SW480 (cell line): ENCODE measurements at places on chromosomes 12 and 14.
A peak's percentile ranks its signal among the peaks of the same experiment; 100 is the strongest.

DNA sequence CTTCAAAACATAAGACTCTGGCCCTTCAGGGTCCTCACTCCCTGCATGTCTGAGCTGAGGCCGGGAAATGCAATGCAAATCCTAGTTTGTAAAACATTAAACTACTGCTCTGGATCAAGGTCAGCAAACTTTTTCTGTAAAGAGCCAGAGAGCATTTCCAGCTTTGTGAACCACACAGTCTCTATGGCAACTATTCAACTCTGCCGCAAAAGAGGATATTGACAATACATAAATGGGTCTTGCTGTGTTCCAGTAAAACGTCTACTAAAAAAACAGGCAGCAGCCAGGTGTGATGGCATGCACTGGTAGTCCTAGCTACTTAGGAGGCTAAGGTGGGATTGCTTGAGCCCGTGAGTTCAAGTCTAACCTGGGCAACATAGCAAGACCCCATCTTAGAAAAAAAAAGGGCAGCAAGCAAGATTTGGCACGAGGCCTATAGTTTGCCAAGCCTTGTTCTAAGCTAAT, 22.3 kb downstream of the DDX24 start:
- no peak for DNase-seq

- no peak for DNase-seq
These were observed 6.5 kb upstream of the TMEM119 start for GRCh38 chr12:108604208-108604941.

GRCh38 chr14:23646648-23647549, 10.7 kb downstream of the DHRS2 start:
- DNase-seq, result no peak

DNA sequence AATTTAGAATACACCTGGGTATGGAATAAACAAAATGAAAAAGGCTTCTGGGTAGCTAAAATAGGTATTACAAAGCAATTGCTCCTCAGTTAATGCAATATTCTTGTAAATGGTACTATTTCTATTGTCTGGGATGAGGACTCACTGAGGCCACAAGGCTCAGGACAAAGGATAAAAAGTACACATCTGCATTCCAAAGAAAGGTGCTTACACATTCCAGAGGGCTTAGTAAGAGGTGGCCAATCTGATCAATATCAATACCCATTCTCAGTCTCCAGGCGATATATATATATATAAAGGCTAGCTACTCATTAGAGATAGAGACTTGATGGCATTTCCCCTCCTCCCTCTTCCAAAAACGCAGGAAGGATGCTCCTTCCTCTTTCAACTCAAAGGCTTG, 43.8 kb downstream of the ATXN7L3B start:
- DNase-seq, result no peak

GRCh38 chr12:123056053-123056452, 75.6 kb downstream of the ARL6IP4 start:
- no peak for DNase-seq

- peak; percentile 44 for DNase-seq
These were observed 6.0 kb downstream of the DMAC2L start for GRCh38 chr14:50318031-50318626.

- no peak for DNase-seq
These were observed 140.5 kb downstream of the ADGRD1 start for GRCh38 chr12:131093971-131094830.

- no peak for DNase-seq
These were observed 162.6 kb downstream of the SLC15A4 start for GRCh38 chr12:128661226-128661569.

DNA sequence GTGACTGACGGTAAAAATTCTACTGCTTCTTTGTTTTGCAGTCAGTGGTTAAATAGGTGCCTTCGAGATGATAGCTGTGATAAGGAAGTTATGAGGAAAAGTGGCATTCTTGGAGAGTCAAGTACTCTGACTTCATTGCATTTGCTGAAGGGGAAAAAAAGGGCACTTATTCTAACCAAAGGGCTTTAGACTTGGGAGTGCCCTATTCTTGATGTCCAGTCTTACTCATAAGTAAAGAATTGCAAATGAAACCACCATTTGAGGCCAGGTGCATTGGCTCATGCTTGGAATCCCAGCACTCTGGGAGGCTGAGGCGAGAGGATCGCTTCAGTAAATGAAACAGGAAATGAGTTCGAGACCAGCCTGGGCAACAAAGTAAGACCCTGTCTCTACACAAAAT, 40.3 kb downstream of the BRAP start:
- DNase-seq, result peak; percentile 35

DNA sequence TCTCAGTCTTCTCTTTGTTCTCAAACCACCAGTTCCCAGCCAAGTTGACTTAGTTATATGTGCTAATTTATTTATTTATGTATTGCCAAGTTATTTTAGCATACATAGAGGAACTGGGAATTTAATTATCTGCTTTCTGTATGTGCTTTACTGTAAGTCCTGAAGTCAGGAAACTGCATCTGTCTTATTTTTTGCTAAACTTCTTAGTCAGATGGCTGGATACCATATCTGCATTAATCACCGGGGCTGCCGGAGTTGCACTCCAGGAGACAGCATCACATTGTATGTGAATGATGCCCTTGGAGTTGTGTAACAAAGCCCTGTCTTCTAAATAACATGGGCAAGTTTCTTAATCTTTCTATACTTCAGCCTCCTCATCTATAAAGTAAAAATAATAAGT, 96.2 kb downstream of the MON2 start:
- no peak for DNase-seq

DNA sequence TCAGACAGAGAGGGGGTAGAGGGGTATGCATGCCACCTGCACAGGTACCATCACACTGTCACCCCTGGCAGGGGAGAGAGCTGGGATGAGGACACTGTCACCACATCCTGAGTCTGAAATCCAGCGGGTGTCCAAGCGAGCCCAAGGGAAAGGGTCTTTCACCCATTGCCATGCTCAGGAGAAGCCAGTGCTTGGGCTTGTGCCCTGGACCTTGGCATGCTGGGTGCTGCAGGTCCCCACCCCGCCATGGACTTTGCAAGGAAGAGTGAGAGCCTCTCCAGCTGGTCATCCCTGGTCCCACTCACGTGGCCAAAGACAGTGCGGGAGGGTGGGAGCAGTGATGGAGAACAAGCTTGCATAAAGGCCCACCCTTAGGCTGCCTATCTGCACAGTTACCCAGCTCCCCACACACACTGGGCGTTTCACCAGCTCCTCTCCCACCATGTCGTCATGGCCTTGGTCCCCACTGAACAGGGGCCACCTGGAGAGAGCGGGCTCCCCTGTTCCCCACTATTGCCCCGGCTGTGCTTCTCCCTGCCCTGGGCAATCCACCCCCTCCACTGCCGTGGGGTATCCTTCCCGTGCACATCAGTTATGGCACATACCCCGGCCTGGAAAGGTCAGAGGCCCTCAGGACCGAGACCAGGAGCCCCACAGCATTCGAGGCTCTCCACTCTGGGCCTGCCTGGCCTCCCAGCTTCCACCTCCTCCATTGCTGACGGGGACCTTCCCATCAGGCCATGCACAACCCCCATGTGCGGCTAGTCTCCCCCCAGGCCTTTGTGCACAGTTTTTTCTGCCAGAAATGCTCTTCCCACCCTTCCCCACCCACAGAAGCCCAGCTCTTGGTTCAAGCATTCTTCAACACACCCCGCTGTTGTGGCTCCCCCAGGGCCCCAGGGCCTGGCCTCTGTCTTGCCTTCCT, 58.6 kb upstream of the BCL11B start:
- DNase-seq, result no peak

DNA sequence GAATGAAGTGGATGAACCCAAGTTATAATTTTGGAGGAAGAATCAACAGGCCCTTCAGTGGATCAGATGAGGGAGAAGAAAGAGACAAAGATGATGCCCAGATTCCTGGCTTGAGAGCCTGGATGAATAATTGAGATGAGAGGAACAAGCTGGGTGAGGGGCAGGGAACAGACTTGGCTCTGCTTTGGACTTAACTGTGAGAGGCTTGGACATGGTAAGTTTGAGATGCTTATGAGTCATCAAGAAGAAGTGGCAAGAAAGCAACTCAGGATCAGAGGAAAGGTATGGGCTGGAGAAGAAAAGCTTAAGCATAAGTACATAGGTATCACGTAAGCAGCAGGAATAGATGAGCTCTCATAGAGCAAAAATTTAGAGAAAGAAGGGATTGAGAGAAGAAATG, 55.3 kb downstream of the FIGNL2 start:
- no peak for DNase-seq

- DNase-seq, result no peak
These were observed 26.9 kb downstream of the TTC6 start for GRCh38 chr14:37622231-37622923.

- no peak for DNase-seq
These were observed 16.0 kb downstream of the FIGNL2 start for GRCh38 chr12:51832354-51833107.

DNA sequence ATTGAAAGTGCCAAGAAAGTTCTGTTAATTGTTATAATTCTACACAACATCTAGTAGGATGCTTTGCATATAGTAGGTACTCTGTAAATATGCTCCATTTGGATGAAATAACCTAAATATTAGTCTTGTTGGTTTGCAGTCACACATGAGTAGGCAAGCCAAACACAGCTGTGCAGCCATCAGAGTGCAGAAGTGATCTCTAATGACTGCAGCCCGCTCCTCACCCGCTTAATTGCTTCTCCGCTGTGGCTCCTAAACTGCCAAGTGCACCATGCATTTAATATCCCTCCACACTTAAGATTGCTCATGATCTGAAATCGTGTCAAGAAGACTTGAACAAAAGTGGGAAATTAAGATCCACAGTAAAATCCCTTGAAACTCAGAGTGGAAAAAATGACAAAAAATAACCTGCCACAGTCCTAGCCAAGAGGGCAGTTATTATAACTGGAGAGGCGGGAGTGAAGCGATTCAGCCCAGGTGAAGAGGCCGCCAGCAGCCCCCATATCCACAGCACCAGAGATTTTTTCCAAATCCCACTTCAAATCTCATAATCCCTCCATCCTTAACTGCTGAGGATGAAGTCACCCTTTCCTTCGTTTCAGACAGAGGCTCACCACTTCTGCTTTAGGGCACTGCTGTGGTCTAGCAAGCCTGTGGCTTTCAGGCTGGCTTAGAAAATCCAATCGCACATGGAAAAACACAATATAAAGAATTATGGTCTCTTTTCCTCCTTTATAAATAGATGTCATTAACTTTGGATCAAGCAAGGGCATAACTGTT, 69.5 kb downstream of the TMEM30B start:
- DNase-seq, result no peak

DNA sequence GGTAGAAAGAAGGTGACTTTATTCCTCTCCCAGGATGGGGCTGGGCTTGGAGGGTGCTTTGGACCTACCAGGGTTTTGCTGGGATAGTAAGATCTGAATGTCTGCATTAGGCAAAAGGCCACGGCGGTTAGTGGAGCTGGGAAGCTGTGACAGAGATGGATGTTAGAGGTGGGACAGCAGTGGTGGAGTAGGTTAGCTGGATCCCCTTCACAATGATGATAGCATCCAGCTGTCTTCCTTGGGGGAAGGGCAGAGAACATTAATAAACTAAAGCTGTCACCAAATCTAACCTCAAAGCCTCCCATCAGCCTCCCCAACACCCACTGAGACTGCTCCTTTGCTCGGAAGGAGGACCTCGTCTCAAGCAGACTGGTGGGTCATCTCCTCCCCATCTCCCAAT, 104.8 kb downstream of the GPATCH2L start:
- no peak for DNase-seq

- no peak for DNase-seq
These were observed 439.0 kb downstream of the NRXN3 start for GRCh38 chr14:78608998-78609787.

- no peak for DNase-seq
These were observed 52.5 kb upstream of the FOXN3 start for GRCh38 chr14:89469210-89470198.

GRCh38 chr14:23228812-23229211, 8.9 kb upstream of the RNF212B start:
- DNase-seq, result no peak

GRCh38 chr14:74735125-74735524, 22.2 kb downstream of the FCF1 start:
- no peak for DNase-seq

DNA sequence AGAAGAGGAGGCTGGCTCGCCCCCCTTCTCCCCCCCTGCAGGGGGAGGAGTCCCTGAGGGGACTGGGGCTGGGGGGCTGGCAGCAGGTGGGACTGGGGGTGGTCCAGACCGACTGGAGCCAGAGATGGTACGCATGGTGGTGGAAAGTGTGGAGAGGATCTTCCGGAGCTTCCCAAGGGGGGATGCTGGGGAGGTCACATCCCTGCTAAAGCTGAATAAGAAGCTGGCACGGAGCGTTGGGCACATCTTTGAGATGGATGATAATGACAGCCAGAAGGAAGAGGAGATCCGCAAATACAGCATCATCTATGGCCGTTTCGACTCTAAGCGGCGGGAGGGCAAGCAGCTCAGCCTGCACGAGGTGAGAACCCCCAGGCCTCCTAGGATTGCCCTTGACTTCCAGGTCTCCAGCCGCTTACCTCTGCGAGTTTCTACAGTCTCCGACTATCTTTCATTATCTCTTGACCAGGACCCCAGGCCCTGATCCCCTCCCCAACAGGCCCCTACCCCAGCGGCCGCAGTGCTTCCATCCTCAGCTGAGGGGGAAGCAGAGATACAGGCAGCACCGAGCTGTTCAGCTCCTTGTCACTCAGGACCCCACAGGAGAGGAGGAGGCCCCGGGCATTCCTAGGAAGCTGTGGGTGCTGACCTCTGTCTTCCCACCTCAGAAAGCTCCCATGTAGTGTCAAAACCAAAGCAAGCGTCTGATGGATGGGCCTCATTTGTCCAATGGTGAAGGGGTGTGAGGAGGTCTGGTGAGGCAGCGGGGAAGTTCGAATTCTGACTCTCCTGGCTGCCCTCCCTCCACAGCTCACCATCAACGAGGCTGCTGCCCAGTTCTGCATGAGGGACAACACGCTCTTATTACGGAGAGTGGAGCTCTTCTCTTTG, 3.0 kb downstream of the NAB2 start:
- no peak for DNase-seq

DNA sequence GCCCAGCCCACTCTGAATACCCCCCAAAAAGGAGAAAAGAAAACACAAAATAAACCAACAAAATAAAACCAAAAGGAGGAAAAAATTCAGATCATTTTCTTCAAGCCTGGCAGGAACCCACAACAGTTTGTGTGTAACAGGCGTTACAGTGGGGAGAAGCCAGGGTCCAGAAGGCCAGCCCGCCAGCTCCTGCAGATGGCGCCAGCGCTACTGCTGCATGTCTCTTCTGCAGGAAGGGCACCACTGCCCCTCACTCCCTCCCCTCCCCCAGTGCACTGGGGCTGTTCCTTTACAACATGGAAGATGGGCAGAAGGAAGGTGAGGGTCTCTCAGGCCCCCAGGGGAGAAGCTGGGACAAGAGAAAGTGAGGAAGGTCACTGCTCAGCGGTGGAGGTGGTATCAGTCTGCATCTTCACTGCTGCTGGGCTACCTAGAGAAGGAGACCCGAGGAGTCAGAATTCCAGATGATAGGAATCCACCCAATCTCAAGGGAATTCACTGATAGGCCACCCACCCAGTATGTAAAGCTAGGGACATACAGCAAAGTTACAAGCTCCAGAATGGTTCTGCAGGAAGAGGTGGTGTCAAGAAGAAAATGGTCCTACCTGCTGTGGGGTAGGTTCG, 2.3 kb upstream of the NOP2 start:
- DNase-seq, result peak; percentile 71
